ENCODE measurements at places on chromosomes 5 and 9.

- peak; percentile 56 for DNase-seq
These were observed 127.0 kb downstream of the NNT start for GRCh38 chr5:43729846-43730478.

- DNase-seq, result peak; percentile 50
These were observed 871.4 kb downstream of the MAT2B start for GRCh38 chr5:164376843-164377242.

DNA sequence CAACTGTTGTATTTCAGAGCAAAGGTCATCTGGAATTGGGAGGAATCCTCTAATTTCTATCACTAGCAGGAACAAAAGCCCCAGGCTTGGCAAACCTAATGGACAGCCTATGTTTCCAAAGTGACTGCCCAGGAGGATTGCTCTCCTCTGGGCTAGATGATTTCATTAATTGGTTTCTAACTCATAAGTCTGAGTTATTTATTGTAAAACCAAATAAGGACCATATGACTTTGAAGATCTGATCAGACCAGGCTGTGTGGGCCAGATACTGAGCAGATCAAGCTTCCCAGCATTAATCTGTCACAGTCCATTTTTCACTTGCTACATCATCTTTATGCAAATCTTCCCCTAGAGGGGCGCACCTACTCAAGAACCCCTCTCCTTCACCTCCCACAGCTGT is 125.2 kb downstream of the PRDM6 start:
- DNase-seq, result no peak

DNA sequence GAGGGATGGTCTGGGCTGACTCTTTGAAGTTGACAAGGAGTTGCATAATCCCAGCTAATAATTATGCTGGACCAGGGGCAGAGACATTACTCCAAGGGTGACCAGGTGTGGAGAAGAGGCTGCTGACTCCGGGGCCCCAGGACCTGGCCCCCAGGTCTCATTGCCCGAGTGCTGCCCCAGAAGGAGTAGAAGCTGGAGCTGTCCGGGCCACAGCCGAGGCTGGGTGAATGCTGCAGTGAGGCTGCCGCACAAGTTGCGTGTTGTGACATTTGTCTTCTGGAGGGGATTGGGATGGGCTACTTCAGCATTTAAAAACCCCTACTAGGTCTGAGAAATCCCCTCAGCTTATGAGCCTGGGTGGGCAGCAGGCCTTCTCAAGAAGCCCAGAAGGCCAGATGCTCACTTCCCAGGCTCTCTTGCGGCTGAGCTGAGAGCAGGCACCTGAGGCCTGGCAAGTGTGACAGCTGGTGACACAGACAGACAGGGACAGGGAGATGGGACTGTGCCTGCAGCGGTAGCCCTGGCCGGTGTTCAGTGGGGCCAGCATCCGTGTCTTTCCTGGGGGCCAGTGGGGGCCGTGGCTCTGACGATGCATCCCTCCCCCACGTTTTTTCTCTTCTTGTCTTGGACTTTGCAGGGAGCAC is 122.8 kb downstream of the KCNIP1 start:
- DNase-seq, result no peak

DNA sequence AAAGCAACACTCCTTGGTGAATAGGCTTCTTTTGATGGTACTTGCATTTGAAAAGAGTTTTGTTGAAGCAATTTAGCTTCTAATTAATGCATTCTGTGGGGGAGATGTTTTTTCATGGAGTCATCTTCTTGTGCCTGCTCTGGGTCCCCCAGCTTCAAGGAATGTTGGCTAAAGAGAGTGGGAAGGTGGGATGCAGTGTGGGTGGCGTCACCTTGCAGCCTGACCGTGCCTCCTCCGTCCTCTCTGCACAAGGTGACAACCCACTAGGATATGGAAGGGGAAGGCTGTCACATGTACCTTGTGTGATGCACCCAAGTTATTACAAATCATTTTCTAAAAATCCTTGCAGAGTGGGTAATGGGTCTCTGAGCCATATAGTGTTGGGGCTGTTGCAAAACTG is 70.7 kb downstream of the DAPK1 start:
- DNase-seq, result no peak

DNA sequence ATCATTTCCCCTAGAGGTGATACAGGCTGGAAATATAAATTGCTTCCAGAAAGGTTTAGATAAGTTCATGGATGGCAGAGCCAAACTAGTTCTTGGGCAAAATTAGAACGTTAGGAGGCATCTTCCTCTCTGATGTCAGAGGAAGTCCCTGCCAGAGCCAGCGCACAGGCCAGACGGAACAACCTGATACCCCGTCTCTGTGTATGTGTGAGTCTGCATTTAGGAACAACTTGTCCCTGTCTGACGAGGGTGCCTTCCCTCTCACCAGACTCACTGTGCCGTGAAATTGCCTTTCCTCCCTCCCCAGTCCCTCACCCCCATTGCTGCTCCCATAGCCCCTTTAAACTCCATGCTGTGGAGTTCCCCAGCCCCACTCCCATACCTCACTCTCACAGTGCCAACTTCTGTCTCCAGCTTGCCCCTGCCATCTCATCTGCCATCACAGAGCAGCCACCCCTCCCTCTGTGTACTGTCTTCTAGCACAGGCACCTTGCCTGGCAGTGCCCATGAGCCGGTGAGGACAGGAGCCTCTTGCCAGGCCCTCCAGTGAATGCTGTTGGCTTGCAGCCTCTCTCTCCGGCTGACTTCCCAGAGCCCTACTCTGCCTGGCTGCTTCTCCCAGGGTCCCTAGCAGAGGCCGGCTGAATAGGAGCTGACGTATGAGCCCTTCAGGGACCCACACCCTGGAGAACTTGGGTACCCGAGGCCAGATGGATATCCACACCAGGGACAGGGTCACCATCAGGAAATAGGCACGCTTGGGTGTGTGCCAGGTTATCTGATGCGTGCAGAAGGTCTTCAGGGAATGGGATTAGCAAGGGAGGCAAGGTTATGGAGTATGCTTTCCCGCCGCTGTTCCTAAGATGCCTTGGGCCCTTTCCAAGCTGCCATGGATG is 26.7 kb downstream of the UNC5A start:
- no peak for DNase-seq

GRCh38 chr5:149605998-149606724 is 24.9 kb downstream of the ARHGEF37 start:
- DNase-seq, result no peak

DNA sequence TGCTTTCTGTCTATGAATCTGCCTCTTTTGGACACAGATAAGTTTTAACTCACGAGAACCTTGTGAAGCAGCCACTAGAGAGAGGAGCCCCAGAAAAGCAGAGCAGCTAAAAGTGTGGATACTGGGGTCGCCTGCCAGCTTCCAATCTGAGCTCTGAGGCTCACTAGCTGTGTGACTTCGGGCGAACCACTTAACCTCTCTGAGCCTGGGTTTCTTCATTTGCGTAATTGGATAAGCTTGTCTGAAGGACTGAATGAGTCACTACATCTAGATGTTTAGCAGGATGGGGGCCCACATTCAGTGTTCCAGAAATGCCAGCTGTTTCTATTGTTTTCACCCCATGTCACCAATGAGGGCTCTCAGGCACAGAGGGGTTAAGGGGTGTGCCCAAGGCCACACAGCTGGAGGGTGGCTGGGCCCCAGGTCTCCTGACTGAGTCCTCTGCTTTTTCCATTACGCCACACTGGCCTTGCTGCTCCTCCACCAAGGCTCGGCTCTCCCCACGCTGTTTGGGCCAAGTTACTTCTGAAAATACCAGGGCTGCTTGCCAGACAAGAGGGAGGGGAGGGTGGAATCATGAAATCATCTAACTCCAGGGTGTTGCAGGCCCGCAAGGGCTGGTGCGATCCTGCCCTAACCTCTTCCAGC is 36.2 kb downstream of the SH3PXD2B start:
- DNase-seq, result no peak

- peak; percentile 18 for DNase-seq
These were observed 34.8 kb downstream of the HMGXB3 start for GRCh38 chr5:150035139-150035895.

- no peak for DNase-seq
These were observed 66.2 kb downstream of the SMC5 start for GRCh38 chr9:70324963-70325362.

- no peak for DNase-seq
These were observed 247.0 kb upstream of the TNC start for GRCh38 chr9:115364991-115365390.

DNA sequence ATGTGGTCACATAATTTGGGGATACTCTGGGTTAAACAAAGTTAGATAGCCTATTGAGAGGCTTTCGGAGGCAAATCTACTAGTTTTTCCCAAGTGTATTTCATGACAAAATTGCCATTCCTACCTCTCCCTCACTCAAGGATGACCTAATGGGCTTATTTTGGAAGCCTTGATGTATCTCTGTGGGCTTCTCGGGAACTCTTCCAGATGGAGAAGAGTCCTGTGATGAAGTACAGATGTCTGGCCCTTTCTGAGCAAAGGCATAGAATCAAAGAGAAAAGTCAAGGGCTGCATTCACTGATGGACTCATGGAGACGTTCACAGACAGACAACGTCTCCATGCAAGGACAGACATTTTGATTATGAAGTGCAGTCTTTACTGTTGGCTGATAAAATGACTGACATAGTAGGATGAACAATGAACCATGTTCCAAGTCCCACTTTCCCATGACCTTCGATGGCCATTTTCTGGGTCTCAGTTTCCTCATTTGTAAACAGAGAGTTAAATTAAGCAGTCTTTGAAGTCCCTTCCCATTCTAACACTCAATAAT is 347.2 kb upstream of the CD180 start:
- no peak for DNase-seq

DNA sequence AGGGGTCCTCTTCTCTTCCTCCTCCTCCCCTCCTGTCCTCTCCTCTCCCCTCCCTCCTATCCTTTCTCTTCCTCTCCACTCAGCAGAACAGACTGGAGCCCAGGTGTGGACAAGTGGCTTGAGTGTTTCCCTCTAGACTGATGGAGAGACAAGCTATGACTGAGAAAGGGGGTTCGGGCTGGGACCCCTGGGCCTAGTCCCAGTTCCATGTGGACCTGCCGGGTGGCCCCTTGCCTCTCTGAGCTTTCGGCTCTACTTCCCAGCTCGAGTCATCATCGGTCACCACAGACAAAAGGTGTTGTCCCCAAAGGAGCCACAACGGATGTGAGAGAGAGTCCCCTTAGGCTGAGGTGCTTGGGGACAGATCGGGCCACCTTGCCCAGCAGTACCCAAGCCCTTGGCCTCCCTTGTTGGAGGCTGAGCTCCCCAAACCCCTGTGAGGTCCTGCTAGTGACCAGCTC is 3.4 kb upstream of the RXRA start:
- no peak for DNase-seq

DNA sequence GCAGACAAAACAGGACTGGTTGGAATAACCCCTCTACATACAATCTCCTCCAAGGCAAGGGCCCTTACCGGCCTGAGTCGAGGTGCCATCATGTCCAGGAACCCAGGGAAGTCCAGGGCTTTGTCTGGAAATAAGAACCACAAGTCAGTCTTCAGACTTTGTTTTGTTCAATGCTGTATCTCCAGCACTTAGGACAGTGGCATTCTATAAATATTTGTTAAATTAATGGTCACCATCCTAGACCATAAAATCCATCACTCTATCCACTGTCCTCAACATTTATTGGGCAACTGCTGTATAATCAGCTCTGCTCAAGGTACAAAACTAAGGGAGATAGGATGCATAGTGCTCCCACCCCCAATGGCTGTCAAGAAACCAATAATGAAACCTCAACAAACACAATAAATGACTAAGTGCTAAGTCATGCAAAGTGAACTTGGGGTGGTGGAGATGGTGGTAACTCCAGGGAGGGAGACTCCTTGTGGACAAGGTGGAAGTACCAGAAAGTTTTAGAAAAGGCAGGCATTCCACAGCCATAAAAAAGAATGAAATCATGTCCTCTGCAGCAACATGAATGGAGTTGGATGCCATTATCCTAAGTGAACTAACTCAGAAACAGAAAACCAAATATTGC is 5.0 kb downstream of the RELL2 start:
- DNase-seq, result peak; percentile 37

DNA sequence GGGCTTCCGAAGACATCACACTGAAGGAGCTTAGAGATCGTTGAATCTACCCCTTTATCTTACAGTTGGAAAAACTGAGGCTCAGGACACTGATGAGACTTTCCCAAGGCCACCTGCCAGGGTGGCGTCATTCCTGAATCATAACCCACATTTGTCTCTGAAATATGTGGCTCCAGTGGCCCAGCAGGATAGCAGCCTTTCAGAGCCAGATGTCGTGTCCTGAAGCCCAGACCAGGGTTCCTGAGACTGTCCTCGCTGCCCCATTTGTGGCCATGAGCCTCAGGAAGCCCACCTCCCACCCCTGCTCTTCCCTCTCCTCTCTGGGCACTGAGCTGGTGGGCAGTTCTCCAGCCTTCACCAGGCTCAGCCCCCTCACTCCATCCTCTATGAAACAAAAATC is 2.4 kb downstream of the HMCN2 start:
- DNase-seq, result no peak

GRCh38 chr5:171617817-171618591 is 167.6 kb upstream of the SMIM23 start:
- DNase-seq, result no peak

DNA sequence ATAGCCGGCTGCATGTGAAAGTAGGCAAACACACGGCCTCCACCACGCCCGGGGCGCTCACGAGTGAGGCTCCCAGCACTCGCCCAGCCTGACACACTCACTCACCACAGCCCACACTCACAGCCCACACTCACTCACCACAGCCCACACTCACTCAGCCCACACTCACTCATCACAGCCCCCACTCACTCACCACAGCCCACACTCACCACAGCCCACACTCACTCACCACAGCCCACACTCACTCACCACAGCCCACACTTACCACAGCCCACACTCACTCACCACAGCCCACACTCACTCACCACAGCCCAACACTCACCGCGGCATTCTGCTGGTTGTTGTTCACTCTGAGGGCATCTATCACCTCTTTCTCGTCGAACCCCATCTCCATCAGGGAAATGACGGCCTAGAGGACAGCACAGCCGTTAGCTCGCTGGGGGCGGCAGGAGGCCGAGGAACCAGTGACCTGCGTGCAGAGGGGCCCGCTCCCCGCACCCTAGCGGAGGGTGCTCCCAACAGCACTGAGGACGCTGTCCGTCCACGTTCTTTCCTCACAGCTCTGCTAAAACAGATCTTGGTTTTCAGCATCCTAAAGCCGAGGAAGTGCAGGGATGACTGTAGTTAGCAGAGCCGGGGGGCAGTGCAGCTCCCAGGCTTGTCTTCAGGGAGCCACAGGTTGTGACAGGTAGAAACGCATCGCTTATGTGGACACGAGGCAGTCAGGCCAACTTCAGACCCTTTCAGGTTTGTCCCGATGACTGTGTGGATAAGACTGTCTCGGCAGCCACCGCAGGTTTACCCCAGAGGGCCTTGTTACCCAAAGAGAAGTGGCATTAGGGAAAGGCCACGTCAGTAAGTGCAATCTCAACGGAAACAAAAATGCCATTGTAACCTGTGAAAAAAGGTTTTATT is 21.6 kb downstream of the UBAC1 start:
- DNase-seq, result no peak

- DNase-seq, result no peak
These were observed 43.1 kb upstream of the IFNE start for GRCh38 chr9:21525174-21525573.

GRCh38 chr5:38046103-38046502 is 206.3 kb upstream of the GDNF start:
- DNase-seq, result no peak
